SK-N-DZ (cell line): ENCODE measurements at places on chromosomes 16 and 17.

DNA sequence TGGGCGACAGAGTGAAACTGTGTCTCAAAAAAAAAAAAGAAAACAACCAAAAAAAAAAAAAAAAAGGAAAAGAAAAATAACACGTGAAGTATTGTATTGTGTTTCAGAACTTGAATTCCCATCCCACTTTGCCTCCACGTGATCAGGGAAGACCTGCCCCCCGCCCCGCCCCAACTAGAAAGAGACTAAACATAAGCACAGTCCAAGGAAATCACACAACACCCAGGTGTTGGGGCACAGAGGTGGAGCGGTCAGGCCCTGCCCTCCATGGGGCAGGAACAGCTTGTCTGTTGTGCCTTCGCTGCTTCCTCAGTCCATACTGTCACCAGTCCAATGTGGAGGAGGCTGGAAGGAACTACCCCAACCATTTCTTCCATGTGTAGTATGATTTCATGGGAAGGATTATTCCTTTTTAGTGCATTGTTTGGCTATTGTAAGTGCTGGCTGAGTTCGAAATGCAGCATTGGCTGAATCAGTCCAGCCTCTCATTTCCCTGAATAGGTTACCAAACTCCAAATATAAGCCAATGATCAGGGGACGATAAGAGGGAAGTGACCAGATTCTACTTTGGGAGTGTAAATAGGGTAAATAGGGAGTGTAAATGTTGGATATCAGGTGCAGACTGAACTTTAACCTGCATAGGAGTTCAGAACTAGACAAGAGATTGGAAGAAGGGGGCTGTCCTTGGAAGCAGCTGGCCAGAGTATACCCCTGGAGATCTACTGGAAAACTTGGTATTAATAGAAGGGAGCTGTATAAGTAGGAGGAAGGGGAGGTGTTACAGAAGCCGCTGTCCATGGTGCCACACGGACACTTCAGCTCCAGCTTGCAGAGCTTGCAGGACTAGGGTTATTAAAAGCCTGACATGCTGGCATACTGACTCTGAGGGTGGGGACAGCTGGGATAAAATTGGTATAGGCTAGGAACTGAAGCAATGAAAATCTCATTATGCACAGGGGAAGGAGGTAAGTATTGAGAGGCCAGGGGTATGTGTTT lies 50.7 kb downstream of the TANGO6 start:
- no peak for DNase-seq

DNA sequence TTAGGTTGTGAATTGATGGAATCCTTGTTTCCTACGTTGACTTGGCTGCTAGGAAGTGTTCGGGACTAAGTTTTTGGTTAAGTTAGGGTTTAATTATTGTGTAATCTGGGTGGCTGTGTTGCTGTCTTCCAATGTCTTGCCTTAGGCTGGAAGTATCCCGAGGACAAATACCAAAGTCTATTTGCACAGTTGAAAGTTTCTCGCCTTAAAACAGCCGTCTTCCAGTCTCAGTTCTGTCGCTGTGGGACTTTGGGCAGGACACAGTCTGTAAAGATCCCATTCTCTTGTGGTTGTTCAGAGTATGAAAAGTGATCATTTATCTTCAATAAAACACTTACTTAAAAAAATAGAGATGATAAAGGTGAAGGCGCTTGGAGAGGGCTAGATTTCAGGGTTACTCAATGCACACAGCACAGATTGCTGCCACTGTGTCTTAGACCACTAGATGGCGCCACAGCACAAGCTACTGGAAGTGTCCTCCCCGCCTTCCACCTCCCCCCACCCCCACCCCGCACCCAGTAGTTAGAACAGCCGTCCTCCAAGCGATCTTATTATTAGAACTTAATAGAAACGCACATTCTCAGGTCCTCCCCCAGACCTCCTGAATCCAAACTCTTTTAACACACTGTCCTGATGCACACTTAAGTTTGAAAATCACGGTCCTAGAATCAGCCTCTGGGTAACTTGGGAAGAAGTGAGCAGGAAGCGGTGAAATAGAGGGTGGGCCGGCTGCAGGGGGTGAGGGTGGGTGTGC lies 45.8 kb downstream of the AKAP1 start:
- peak; percentile 70 for DNase-seq

GRCh38 chr17:56186222-56186786 lies 33.0 kb downstream of the ANKFN1 start:
- DNase-seq, result no peak

- DNase-seq, result no peak
These were observed 7.2 kb upstream of the ZNF778 start for GRCh38 chr16:89210165-89210903.

GRCh38 chr16:75116081-75116910 lies at the start of gene LDHD:
Gene LDHD, minus strand, starts transcription at chr16:75116780. Its CDS starts 60 bp downstream, at chr16:75116720.
- peak; percentile 80 for DNase-seq

DNA sequence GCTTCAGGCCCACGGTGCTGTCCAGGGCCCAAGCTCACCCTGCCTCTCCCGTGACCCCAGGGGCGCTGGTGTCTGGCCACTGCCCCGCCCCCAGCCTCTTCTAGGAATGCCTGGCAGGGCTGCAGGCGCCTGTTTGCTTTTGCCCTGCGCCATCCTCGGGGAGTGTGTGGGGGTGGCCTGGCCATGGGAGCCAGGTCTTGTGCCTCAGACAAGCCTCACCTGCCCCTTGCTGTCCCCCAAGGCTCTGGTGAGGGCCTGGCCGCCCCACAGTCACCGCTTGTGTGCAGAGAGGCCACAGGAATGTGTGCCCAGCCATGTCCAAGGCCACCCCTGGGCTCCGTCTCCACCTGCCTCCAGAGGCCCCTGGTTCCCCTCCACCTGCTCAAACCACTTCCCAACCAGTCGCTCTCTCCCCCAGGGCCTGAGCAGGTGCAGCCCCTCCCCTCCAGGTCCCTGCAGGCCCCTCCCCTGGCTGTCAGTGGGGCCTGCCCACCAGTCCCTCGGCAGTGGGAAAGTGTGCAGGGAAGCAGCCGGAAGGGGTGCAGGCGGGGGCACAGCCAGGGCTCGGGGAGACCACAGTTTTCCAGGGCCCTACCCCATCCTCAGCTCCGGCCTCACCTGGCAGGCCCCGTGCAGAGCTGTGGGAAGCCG lies 841 bp upstream of the IGFALS start:
- no peak for DNase-seq

- DNase-seq, result no peak
These were observed 98.3 kb upstream of the CIBAR2 start for GRCh38 chr16:85210423-85211169.

- no peak for DNase-seq
These were observed 22.6 kb downstream of the CNTNAP1 start for GRCh38 chr17:42704837-42705494.

DNA sequence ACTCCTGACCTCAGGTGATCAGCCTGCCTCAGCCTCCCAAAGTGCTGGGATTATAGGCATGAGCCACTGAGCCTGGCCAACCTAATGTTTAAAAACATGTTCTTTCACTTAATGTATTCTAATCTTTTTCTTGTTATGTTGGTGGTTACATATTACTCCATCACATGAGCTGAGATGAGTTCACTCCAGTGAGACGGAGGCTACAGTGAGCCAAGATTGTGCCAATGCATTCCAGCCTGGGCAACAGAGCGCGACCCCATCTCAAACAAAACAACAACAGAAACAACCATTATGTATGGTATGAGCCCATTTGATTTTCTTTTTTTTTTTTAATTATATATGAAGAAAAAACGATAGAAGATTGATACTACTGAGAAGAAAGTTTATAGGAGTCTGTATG lies 39.6 kb downstream of the SLC39A11 start:
- no peak for DNase-seq
